ENCODE measurements at places on chromosomes 5 and 9. TPM values are rescaled to one million over a fixed set of nuclear protein-coding genes. Genes with fewer than 3 reads are reported as not detected.

DNA sequence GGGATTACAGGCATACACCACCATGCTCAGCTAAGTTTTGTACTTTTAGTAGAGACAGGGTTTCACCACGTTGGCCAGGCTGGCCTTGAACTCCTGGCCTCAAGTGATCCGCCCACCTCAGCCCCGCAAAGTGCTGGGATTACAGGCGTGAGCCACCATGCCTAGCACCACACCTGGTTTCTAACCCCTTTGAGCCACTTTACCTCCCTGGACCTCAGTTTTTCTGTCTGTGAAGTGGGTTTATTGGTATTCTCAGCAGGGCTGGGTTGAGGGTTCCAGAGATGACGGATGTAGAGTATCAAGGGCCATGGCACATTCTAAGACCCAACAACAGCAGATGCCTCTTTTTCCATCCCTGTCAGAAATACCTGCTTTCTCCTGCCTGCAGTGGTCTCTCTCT is 38.6 kb downstream of the AMBP start:
- no peaks in the 10 kb centered on the region for H3K27me3 ChIP-seq
- H3K36me3 ChIP-seq: peaks cover 27% of the 10 kb centered on the region
- H3K4me3 ChIP-seq: no peak overlapping the region
- no peaks in the 10 kb centered on the region for H3K4me1 ChIP-seq
- no peak for DNase-seq

DNA sequence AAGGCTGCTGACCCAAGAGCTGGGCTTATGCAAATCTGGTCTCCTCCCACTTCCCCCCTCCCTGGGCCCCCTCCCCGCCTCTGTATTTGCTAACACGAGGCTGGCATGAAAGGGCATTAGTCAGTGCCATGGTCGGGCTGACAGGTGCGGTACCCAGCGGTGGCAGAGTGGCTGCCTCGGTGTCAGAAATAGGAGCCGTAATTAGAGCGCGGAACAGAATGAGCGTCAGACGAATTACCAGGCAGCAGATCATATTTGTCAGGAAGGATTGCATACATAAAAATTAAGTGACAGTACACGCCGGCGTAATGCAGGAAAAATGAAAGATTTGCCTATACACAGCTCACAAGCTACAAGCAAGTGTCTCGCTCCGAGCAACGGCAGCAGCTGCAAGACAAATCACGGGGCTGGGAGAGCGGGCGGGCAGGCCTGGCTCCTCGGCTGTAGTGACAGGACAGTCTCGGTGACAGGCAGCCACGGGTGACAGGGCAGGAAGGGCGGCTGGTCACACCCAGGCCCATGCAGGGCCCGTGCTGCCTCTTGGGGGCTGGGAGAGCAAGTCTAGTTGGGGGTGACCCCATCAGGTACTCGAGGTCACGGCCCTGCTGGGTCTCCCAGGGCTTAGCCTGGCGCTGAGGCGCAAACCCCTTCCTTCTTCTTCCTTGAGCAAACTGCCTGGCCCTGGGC is 72.4 kb downstream of the NEK6 start:
- H3K36me3 ChIP-seq: no peaks in the 10 kb centered on the region
- H3K27ac ChIP-seq: no peak overlapping the region
- H3K4me1 ChIP-seq: no peaks in the 10 kb centered on the region
- DNase-seq: no peak

PDE6A gene
- total RNA-seq: not detected

PAPPA gene
- total RNA-seq: 2.1 TPM

CCNO gene
- total RNA-seq: not detected

DNA sequence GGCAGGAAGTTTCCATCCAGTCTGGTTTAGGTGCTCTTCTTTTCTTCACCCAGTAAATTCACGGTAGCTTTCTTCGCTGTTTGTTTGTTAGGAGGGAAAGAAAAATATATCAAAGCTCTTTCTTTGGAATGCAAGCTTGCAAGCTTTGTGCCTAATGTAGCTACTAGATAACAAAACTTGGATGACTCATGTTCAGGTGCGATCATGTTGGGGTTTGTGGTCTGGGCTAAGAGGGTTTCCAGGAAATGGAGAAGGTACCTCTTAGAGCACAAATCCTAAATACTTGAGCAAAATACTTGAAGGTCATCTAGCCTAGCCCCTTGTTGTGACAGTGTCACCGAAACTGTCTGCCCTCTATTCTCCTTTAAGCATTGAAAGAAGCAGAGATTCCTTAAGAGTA is 17.7 kb downstream of the SRP19 start:
- peaks cover 9% of the 10 kb centered on the region for H3K4me1 ChIP-seq
- no peak overlapping the region for H3K4me3 ChIP-seq
- H3K27ac ChIP-seq: no peak overlapping the region

SERINC5 gene
- 5.8 TPM for total RNA-seq

DNA sequence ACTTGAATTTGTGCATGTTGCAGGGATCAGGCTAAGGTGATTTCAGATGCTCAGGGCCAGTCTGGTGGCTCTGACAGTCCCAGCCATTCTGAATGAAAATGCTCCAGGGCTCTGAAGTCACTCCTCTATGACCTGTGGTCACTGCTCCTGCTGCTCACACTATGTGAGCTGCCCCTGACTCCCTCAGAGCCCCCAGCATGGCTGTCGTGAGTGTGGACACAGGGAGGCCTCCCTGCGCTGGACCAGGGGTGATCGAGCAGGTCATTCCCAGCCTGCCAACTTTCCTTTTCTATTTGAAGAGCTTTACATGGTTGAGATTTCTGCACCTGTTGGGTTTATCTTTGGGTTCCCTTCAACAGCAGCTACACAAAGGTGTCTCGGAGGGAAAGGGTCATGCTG is 74.5 kb downstream of the WNK2 start:
- no peaks in the 10 kb centered on the region for H3K4me1 ChIP-seq
- DNase-seq: no peak
- H3K27ac ChIP-seq: no peak overlapping the region
- no peaks in the 10 kb centered on the region for H3K27me3 ChIP-seq
- H3K36me3 ChIP-seq: peaks cover 17% of the 10 kb centered on the region

WNK2 gene
- total RNA-seq: 18.6 TPM

DNA sequence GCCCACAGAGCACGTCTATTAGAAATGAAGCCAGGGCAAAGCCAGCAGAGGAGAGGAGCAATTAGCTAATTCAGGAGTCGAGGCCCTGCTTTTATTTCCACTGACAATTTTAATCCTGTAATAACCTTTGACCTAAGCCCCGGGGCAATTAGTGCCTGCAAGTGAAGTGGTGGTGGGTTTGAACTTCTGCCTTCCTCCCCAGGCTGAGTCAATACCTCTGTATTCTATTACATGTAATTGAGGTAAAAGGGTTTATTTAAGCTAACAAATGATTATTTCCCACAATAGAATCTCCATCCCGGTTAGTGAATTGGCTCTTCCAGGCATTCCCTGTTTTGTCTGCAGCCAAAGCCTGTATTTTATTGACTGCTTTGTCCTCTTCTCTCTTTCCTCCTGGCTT is 49.9 kb downstream of the FGF18 start:
- H3K27me3 ChIP-seq: no peaks in the 10 kb centered on the region
- no peaks in the 10 kb centered on the region for H3K36me3 ChIP-seq
- DNase-seq: no peak
- H3K4me1 ChIP-seq: no peaks in the 10 kb centered on the region
- no peak overlapping the region for H3K27ac ChIP-seq
- H3K4me3 ChIP-seq: no peak overlapping the region

DNA sequence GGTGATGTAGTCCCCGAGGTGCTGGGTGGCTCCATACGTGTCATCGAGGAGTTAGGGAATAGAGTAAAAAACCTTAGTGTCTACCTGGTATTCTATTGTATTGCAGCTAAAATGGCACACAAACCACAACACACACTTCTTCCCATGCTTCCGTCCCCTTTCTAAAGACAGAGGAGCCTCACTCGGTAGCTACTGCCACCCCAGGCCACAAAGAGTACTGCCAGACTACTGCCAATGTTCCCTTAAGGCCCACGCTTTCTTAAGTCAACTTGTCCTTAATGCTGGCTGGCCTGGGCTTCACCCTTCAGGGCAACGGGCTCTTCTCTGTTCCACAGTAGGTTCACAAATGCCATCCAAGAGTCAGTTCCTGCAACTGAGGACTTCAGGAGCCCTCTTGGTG is 673.0 kb downstream of the ELAVL2 start:
- H3K4me3 ChIP-seq: no peak overlapping the region
- no peaks in the 10 kb centered on the region for H3K4me1 ChIP-seq
- DNase-seq: no peak
- H3K27me3 ChIP-seq: no peaks in the 10 kb centered on the region

DNA sequence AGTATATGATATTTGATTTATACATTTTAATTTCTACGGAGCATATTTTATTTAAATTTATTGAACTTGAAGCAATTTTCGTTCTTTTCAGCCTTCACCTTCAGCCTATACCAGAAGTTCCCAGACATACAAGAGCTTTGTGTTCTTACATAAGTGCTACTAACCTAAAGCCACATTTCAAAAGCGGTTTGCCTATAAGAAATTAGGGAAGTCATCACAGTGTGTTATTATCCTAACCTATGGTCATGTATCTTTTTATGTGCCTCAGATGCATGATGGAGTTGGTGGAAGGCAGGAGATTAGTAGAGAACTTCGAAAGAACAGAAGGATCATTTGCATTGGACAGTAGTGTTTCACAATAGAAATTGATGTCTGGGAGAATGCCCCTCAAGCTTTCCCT is 3.1 kb downstream of the KIF2A start:
- peaks cover 14% of the 10 kb centered on the region for H3K4me1 ChIP-seq
- no peaks in the 10 kb centered on the region for H3K36me3 ChIP-seq
- no peak overlapping the region for H3K27ac ChIP-seq
- no peak for DNase-seq

GRCh38 chr9:122029898-122030297 is 63.2 kb downstream of the TTLL11 start:
- no peak for DNase-seq
- H3K36me3 ChIP-seq: peaks cover 7% of the 10 kb centered on the region
- no peaks in the 10 kb centered on the region for H3K27me3 ChIP-seq
- H3K27ac ChIP-seq: no peak overlapping the region

DNA sequence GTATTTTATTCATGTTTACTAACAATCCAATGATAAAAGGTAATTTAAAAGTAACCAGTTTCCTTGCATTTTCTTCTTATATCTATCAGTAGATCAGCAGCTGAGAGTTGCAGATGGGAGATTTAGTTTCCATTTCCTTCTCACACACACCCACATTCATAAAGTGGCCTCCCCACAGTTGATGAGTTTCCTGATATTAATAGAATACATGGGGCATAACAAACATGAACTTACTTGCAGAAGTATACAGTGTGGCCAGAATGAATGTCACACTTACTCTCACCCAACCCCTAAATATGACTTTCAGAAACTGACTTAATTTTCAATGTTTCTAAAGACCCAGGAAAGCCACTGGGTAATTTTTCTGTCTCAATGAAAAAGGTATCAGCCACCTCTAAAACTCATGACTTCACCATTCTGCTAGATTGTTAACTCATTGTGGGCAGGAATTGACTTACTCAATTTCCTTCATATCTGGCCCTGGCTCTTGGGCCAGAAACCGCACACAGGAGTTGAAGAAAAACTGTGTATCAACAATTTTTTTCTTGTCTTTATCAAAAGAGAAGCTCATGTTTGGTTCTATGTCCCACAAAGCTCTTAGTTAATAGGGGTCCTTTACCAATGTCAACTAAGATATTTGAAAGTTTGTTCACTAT is 63.5 kb upstream of the OSMR start:
- H3K36me3 ChIP-seq: no peaks in the 10 kb centered on the region
- DNase-seq: no peak
- H3K27me3 ChIP-seq: no peaks in the 10 kb centered on the region
- H3K4me1 ChIP-seq: peaks cover 41% of the 10 kb centered on the region
- no peak overlapping the region for H3K4me3 ChIP-seq
- peak overlapping the region; percentile 62 for H3K27ac ChIP-seq

GRCh38 chr9:5425006-5425628 is 12.6 kb downstream of the PLGRKT start:
- no peaks in the 10 kb centered on the region for H3K27me3 ChIP-seq
- no peak overlapping the region for H3K27ac ChIP-seq
- no peak for DNase-seq
- no peak overlapping the region for H3K4me3 ChIP-seq

ISL1 gene
- total RNA-seq: not detected

- H3K4me3 ChIP-seq: no peak overlapping the region
- H3K36me3 ChIP-seq: no peaks in the 10 kb centered on the region
- no peaks in the 10 kb centered on the region for H3K4me1 ChIP-seq
- H3K27ac ChIP-seq: no peak overlapping the region
- no peaks in the 10 kb centered on the region for H3K27me3 ChIP-seq
Measured at GRCh38 chr5:133325864-133326263, 274.1 kb downstream of the HSPA4 start.

- H3K4me1 ChIP-seq: no peaks in the 10 kb centered on the region
- H3K36me3 ChIP-seq: no peaks in the 10 kb centered on the region
- no peaks in the 10 kb centered on the region for H3K27me3 ChIP-seq
- peak; percentile 81 for DNase-seq
- H3K4me3 ChIP-seq: no peak overlapping the region
Measured at GRCh38 chr9:83166372-83166771, 103.4 kb upstream of the RASEF start.

- no peaks in the 10 kb centered on the region for H3K36me3 ChIP-seq
- peaks cover 10% of the 10 kb centered on the region for H3K4me1 ChIP-seq
- DNase-seq: no peak
- H3K27me3 ChIP-seq: peaks cover 37% of the 10 kb centered on the region
- H3K27ac ChIP-seq: no peak overlapping the region
Measured at GRCh38 chr9:132141344-132141947, 20.4 kb upstream of the NTNG2 start.

REXO4 gene
- 15.0 TPM for total RNA-seq

DNA sequence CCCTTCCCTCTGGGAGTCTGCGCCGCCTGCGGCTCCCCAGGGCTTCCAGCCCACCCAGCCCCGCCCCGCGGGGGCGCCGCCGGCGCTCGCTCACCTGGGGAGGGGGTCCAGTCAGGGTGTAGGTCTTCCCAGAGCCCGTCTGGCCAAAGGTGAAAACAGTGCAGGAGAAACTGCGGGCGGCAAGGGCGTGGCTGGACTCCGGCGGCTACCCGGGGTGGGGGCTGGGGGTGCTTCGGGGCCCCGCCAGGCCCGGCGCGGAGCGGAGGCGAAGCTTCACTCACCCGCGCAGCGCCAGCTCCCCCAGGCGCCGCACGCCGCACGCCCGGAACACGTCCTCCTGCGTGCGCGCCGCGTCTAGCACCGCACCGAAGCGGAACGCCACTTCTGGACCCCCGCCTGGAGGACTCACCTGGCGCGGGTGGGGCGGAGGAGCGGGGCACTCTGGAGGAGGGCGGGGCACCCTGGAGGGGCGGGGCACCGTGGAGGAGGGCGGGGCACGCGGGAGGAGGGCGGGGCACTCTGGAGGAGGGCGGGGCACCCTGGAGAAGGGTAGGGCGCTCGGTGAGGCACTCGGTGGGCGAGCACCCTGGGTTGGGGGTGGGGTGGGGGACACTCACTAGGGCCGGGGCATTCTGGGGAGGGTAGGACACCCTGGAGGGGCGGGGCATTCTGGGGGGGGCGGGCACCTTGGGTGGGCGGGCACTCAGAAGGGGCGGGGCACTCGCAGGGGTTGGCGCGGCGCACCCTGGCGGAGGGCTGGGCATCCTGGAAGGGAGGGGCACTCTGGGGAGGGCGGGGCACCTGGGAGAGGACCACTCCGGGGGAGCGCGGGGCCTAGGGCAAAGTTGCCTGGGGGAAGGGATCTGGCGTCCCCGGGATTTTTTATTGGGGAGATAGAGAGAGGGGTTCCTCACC is 814 bp downstream of the KIF12 start:
- peak overlapping the region; percentile 45 for H3K4me3 ChIP-seq
- no peak overlapping the region for H3K27ac ChIP-seq
- H3K36me3 ChIP-seq: no peaks in the 10 kb centered on the region
- peaks cover 15% of the 10 kb centered on the region for H3K4me1 ChIP-seq

- H3K36me3 ChIP-seq: peaks cover 4% of the 10 kb centered on the region
- H3K27me3 ChIP-seq: peaks cover 77% of the 10 kb centered on the region
- H3K27ac ChIP-seq: no peak overlapping the region
- no peak for DNase-seq
- H3K4me1 ChIP-seq: peaks cover 26% of the 10 kb centered on the region
Measured at GRCh38 chr5:321726-322251, 275 bp downstream of the AHRR start.

IFNA14 gene
- total RNA-seq: not detected

KIF20A gene
- 1.1 TPM for total RNA-seq
